ENCODE measurements at places on chromosomes 6 and 20.

- no peak for DNase-seq
Measured at GRCh38 chr6:154367839-154368695, 11.5 kb upstream of the IPCEF1 start.

DNA sequence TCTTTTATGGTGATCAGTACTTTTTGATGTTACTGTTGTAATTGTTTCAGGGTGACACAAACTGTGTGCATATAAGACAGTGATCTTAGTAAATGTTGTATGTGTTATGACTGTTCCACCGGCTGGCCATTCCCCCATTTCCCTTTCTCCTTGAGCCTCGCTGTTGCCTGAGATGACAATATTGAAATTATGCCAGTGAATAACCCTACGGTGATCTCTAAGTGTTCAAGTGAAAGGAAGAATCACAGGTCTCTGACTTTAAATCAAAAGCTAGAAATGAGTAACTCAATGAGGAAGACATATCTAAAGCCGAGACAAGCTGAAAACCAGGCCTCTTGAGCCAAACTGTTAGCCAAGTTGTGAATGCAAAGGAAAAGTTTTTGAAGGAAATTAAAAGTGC, 32.3 kb downstream of the TULP4 start:
- no peak for DNase-seq

DNA sequence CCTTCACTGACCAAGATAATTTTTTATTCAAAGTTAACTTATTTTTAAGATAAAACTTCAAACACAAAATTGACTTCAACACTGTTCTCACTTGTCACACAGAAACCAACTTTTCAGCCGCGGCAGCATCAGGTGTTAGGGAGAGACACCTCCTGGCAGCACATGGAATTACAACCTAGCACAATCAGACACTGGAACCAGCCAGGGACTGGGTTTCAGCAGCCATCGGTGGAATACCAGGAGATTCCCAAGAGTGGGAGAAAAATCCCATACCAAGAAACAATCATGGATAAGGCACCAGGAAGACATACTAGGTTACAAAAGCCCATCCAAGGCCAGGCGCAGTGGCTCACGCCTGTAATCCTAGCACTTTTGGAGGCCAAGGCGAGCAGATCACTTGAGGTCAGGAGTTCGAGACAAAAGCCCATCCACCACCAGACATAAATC, 70.0 kb downstream of the SNX5 start:
- peak; percentile 71 for DNase-seq

DNA sequence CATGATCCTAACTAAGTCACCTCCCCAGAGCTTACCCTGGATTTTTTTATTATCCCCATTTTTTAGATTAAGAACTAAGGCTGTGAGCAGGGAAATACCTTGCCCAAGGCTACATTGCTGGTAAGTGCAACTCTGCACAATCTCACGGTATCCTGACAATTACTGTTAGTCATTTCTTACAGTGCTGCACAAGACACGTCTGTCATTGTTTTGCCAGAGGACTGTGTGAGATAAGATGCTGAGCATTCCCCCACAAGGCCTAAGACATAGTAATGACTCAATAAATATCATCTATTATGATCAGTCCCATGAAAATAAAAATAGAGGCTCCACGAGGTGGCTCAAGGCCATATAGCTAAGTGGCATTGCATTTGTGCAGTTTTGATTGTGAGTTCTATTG, 21.0 kb downstream of the PFDN4 start:
- peak; percentile 9 for DNase-seq

DNA sequence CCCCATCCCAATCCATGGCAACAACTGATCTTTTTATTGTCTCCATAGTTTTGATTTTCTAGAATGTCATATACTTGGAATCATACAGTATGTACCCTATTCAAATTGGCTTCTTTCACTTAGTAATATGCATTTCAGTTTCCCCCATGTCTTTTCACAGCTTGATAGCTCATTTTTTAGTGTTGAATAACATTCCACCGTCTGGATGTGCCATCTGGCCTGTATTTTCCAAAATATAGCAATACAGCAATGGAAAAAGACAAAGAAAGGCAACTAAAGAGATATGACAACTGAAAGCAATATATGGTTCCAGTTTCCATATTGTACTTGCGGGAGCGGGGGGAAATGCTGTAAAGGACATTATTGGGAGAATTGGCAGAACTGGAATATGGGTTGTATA, 166.4 kb upstream of the NT5E start:
- DNase-seq = no peak

GRCh38 chr6:140032189-140032588, 657.7 kb upstream of the CITED2 start:
- DNase-seq = peak; percentile 47

DNA sequence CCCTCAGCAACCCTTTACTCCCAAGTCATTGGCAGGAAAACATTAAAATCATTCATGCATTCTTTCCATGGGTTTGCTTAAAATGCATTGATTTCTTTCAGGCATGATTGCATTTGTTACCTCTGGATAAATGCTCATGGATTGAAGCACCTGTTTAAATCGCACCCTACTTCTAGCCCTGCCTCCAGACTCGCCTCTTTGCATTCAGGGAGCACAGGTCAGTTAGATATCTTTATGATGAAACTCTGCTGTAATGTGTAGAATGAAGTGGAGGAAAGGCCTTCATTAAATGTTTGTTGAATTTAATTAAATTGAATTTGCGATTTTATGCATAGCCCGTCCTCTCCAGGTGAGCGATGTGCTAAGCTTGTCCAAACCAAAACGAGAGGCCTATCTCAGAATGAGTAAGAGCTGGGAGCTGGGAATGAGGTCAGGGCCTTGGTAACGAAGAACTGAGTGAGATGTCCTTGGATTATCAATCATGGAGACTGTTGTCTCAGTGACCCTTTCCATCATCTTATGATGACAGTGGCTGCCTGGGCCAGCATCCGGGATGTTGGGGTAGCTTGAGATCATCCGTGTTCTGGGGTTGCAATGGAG, 210.1 kb downstream of the SYNDIG1 start:
- no peak for DNase-seq

DNA sequence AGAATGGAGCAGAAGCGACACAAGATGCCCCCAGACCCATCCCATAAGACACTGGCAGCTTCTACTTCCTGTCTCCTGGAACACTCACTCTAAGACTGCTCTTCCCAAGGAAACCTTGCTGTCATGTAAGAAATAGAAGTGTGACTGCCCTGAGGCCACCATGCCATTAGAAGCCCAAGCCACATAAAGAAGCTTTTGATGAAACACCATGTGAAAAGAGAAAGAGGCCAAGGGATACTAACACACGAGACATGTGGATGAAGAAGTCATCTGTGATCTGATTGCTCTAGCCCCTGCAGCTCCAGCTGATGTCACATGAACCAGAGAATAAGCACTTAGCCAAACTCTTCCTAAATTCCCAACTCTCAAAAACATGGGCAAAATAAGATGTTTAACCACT, 117.9 kb upstream of the PCSK2 start:
- no peak for DNase-seq

DNA sequence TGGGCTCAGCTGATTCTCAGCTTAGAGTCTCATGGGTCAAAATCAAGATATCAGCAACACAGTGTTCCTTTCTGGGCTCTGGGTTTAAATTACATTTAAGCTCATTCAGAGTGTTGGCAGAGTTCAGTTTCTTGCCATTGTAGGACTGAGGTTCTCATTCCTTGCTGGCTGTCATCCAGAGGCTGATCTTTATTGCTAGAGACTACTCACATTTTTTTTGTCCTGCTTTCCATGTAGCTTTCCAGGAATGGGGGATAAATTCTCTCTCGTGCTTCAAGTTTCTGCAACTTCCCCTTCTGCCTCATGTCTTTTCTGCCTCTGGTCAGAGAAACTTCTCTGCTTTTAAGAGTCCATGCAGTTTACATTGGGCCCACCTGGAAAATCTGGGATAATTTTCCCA, 86.9 kb downstream of the RFX6 start:
- no peak for DNase-seq

DNA sequence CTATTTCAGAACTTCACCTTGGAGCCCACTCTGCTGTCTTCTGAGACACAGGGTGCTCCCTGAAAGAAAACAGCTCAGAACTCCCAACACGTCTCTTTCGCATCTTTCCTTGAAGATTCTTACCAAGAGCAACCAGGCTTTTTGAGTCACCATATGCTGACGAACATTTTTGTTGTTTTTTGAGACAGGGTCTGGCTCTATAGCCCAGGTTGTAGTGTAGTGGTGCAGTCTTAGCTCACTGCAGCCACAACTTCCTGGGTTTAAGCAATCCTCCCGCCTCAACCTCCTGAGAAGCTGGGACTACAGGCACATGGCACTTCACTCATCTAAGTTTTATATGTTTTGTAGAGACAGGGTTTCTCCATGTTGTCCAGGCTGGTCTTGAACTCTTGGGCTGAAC, 68.5 kb downstream of the TRMT11 start:
- DNase-seq = no peak
